Upper lobe of right lung (tissue), 1 donor: ENCODE measurements at places on chromosomes 13 and 19.

DNA sequence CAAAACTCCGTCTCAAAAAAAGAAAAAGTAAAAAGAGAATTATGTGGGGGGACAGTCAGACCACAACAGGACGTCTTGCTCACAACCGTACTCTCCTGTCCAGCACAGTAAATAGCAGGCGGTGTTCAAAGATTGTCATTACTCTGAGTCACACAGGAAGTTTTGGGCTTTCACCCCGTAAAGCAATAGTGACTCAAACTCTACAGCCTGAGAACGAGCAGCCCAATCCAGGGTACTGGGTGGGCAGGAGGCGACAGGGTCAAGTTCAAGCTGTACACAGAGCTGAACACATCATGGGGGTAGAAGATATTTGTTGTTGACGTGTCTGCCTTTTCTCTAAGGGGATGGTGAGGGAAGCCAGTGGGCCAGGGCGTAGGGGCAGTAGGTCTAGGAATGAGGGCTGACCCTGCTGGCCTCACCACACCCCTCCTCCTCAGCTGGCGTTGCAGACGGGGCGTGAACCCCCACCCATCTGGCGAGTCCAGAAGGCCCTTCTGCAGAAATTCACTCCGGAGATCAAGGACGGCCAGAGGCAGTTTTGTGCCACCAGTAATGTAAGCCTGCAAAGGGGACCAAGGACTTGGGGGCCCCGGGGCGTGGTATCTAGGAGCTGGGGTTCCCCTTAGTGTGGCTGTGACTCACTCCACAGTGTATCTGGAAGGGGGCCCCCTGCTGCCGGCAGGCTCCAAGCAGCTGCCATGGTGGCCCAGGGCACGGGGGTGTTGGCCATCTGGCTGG, 23.3 kb downstream of the PRR12 start:
- no peak for DNase-seq

DNA sequence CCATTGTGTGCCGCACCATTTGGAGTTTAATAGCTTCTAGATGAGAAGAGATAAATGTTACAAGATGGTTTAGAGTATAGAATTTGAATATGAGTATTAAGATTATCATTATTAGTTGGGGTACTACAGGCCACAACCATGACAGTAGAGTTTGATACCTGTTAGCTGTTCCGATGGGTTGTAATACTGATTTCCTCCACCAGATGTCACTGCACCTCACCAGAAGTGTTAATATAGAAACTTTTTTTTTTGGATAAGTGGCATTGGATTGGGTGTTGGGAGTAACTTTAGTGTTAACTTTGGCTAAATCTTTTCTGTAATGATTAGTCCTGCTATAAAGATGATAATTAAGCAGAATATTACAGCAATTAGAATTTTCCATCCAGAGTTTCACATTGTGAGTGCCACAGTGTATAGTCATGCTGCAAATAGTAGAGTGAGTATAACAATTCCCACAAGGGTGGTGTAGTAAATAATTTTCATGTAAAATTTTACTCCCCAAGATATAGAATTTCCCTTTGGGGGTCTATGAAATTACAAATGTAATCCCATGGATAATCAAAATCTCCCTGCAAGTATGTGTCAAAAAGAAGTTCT, 56.3 kb downstream of the PSG3 start:
- DNase-seq = no peak

DNA sequence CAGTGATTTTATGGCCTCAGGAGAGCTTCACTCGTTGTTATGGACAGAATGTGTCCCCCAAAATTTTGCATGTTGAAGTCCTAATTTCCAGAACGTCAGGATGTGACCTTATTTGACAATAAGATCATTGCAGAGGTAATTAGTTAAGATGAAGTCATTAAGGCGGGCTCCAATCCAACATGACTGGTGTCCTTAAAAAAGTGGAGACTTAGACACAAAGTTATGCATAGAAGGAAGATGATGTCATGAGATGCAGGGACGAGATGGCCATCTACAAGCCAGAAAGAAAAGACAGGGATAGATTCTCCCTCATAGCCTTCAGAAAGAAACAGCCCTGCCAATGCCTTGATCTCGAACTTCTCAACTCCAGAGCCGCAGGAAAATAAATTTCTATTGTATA, 25.8 kb upstream of the SPATA13 start:
- DNase-seq = no peak

DNA sequence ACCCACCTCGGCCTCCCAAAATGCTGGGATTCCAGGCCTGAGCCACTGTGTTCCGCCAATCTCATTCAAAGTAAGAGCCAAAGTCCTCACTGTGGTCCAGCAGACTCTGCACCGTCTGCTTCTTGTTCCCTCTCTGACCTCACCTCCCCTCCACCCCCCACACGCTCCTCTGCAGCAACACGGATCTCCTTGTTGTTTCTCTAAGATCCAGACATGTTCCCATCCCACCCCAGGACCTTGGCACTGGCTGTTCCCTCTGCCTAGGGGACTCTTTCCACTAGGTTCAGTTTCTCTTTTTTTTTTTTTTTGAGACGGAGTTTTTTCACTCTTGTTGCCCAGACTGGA, 38.4 kb downstream of the LTBP4 start:
- no peak for DNase-seq

GRCh38 chr13:103958691-103959090, 892.5 kb upstream of the SLC10A2 start:
- no peak for DNase-seq

- no peak for DNase-seq
Measured at GRCh38 chr19:18895038-18895823, 727 bp downstream of the CERS1 start.

DNA sequence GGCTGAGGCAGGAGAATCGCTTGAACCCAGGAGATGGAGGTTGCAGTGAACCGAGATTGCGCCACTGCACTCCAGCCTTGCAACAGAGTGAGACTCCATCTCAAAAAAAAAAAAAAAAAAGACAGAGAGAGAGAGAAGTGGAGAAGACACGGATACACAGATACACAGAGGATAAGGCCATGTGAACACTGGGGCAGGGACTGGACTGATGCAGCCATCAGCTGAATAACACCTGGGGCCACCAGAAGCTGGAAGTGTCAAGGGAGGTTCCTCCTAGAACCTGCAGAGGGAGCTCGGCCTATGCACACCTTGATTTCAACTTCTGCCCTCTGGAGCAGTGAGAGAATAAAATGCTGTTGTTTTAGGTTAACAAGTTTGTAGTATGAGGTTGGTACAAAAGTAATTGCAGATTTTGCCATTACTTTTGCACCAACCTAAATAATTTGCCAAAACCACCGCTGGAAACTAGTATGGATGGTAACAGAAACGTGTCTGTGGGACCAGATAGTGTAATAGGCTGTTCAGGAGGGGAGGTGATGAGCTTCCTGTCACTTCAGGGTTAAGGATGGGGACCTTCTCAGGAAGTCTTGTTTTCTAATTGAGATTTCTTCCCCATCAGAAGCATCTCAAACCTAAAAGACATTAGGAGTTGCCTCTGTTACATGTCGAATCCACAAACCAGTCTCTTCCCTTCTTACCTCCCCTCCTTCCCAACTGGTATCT, 36.4 kb upstream of the IGSF23 start:
- DNase-seq = no peak

DNA sequence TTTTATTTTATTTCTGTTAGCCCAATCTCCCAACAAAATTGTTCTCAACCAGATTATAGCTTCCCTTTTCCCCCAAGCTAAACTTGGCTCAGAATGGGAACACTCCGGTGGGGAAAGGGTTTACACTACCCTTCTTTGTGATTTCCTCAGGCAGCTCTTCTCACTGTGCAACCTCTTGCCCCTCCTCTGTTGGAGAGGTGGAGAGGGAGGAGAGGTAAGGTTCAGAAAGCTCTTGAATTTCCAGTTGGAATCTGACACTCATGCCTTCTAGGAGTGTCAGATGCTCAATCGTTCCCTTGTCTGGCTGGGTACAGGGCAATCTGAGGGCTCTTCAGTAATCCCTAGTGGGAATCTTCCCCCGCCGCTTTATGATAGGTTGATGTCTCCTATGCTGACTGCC, 486.1 kb upstream of the KLF12 start:
- DNase-seq = no peak
